Neural crest cell (in vitro differentiated cells): ENCODE measurements at places on chromosomes 7 and 10. TPM values are rescaled to one million over a fixed set of nuclear protein-coding genes. Genes with fewer than 3 reads are reported as not detected.

AOAH gene
- total RNA-seq, result not detected in 2 replicates

OR2A5 gene
- total RNA-seq, result not detected in 2 replicates

EPO gene
- total RNA-seq, result 0.23 and 0.30 TPM in 2 replicates

PROSER2 gene
- 7.5 and 7.7 TPM in 2 replicates for total RNA-seq

OR6B1 gene
- not detected in 2 replicates for total RNA-seq

TUBAL3 gene
- not detected in 2 replicates for total RNA-seq

AOC1 gene
- not detected in 2 replicates for total RNA-seq

DNA sequence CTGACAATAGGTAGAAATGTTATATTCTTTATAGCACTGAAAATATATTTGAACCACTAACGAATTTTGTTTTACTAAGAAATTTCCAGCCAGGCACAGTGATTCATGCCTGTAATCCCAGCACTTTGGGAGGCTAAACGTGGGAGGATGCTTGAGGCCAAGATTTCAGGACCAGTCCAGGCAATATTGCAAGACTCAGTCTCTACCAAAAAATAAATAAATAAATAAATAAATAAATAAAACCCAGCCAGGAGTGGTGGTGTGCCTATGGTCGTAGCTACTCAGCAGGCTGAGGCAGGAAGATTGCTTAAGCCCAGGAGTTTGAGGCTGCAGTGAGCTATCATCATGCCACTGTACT, 39.8 kb downstream of the PIP4K2A start:
- H3K4me3 ChIP-seq, result no peak overlapping the region
- no peak for DNase-seq
- peaks cover 41% of the 10 kb centered on the region for H3K4me1 ChIP-seq

GRCh38 chr10:111319866-111320265, 243.0 kb downstream of the ADRA2A start:
- no peaks in the 10 kb centered on the region for H3K36me3 ChIP-seq
- no peak overlapping the region for H3K4me3 ChIP-seq
- no peak for DNase-seq
- peaks cover 12% of the 10 kb centered on the region for H3K4me1 ChIP-seq
- H3K27me3 ChIP-seq, result peaks cover 16% of the 10 kb centered on the region

DNA sequence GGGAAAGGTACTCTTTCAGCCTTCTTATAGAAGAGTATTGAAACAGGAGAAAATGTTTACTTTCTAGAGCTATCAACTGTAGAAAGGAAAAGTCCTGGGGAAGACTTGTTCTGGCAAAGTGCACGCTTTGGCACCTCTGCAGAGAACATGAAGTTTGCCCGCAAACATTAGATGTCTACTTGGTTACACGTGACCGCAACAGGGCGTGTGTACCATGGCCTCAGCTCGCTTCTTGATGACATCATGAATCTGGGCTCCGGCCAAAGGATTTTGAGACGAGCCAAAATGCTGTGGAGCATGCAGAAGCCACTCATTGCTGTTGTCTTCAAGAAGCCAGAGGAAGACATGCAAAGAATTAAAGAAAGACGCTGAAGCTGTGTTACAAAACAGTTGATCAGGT, 8.6 kb upstream of the TAS2R60 start:
- DNase-seq, result no peak
- no peak overlapping the region for H3K27ac ChIP-seq
- no peaks in the 10 kb centered on the region for H3K36me3 ChIP-seq

DNA sequence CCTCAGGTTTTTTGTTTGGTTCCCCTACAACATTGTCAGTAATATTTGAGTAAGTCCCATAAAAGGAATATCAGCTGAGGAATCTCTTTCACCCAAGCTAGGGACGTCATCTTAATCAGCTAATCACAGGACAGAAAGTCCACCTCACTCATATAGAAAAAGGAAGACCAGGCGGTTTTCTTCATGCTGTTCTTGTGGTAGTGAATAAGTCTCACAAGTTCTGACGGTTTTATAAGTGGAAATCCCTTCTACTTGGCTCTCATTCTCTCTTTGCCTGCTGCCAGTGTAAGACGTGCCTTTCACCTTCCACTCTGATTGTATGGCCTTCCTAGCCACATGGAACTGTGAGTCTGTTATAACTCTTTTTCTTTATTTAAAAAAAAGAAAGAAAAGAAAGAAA, 308.1 kb upstream of the PFKP start:
- no peak for DNase-seq
- no peaks in the 10 kb centered on the region for H3K36me3 ChIP-seq

DNA sequence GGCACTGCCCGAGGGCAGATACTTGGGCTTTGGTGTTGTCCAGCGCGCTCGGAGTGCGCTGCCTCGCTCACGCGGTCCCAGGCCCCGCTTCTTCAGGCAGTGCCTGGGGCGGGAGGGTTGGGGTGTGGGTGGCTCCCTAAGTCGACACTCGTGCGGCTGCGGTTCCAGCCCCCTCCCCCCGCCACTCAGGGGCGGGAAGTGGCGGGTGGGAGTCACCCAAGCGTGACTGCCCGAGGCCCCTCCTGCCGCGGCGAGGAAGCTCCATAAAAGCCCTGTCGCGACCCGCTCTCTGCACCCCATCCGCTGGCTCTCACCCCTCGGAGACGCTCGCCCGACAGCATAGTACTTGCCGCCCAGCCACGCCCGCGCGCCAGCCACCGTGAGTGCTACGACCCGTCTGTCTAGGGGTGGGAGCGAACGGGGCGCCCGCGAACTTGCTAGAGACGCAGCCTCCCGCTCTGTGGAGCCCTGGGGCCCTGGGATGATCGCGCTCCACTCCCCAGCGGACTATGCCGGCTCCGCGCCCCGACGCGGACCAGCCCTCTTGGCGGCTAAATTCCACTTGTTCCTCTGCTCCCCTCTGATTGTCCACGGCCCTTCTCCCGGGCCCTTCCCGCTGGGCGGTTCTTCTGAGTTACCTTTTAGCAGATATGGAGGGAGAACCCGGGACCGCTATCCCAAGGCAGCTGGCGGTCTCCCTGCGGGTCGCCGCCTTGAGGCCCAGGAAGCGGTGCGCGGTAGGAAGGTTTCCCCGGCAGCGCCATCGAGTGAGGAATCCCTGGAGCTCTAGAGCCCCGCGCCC, at the start of gene NPY:
Gene NPY, plus strand, starts transcription at position 294 of the 802 bp plus-strand sequence. CDS start 1,051 bp downstream, outside the sequence.
- peak; percentile 2 for DNase-seq
- H3K27me3 ChIP-seq, result peaks cover 48% of the 10 kb centered on the region
- no peaks in the 10 kb centered on the region for H3K36me3 ChIP-seq
- H3K4me3 ChIP-seq, result peak within 1 kb of the TSS; percentile 72
- no peaks in the 10 kb centered on the region for H3K4me1 ChIP-seq

GRCh38 chr10:114482480-114483304, 78.4 kb upstream of the AFAP1L2 start:
- peaks cover 25% of the 10 kb centered on the region for H3K4me1 ChIP-seq
- peaks cover 17% of the 10 kb centered on the region for H3K36me3 ChIP-seq
- H3K27ac ChIP-seq, result no peak overlapping the region
- no peak for DNase-seq

- peak overlapping the region; percentile 93 for H3K4me3 ChIP-seq
- H3K27me3 ChIP-seq, result peaks cover 6% of the 10 kb centered on the region
- H3K27ac ChIP-seq, result no peak overlapping the region
- peaks cover 14% of the 10 kb centered on the region for H3K4me1 ChIP-seq
- DNase-seq, result no peak
Measured at GRCh38 chr10:122981066-122981464, 864 bp downstream of the PSTK start.

DNA sequence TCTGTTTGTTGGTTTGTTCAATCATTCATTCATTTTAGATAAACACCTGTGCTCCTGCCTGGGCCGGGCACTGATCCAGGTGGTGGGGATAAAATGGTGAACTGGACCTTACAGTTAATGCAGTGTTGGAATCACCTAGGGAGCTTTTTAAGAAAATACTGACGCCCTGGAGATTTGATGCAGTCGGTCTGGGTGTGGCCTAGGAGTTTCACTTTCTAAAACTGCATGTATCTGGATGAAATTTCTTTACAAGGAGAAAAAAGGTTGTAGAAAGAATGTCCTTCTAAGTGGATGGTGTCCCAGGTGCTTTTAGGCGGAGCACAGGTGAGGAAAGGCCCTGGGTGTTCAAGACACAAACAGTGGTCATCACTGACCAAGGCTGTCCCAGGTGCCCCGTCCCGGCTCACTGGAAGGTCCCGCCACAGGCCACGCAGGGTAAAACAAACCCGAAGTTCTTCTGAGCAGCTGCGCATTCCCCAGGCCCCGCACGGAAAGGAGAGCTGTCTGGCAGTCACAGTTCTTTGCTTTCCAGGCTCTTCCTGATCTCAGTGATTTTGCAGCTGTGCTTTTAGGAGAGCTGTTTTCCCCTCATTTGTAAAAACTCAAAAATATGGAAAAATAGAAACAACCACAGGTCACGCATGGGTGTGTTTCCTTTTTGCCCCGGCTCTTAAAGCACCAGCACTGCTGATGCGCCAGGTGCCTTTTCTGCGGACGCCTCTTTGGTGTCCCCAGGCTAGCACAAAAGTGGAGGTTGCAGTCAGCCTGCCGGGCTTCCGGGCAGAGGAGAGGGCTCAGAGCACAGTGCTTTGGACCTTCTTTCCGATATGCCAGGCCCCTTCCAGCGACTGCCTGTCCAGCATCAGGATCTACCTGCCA, 161.9 kb downstream of the GRK5 start:
- peak overlapping the region; percentile 17 for H3K27ac ChIP-seq
- H3K4me1 ChIP-seq, result peaks cover 32% of the 10 kb centered on the region
- no peak for DNase-seq
- H3K4me3 ChIP-seq, result no peak overlapping the region

GRCh38 chr10:92483539-92483938, 90.4 kb downstream of the IDE start:
- H3K4me1 ChIP-seq, result no peaks in the 10 kb centered on the region
- H3K27ac ChIP-seq, result peak overlapping the region; percentile 84
- no peak for DNase-seq
- no peak overlapping the region for H3K4me3 ChIP-seq
- H3K36me3 ChIP-seq, result peaks cover 17% of the 10 kb centered on the region

DNA sequence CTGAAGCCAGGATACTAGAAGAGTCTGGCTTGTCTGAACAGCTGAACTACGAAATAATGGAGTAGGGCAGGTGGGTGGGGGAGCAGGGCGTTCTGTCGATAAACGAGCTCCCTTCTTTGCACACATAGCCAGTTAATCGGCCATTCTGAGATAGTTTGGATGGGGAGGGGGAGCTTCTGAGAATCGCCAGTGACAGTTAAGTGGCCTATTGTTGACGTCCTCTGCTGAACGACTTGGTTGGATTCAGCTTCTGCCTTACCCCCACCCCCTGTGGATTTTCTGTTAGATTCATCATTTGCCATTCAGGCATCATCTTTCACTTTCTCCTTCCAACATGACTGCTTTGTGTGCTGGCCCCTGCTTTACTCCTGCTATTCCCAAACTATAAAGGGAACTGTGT, 520 bp downstream of the CPA5 start:
- H3K27ac ChIP-seq, result peak overlapping the region; percentile 53
- peaks cover 35% of the 10 kb centered on the region for H3K4me1 ChIP-seq
- no peak for DNase-seq
- H3K36me3 ChIP-seq, result no peaks in the 10 kb centered on the region

DNA sequence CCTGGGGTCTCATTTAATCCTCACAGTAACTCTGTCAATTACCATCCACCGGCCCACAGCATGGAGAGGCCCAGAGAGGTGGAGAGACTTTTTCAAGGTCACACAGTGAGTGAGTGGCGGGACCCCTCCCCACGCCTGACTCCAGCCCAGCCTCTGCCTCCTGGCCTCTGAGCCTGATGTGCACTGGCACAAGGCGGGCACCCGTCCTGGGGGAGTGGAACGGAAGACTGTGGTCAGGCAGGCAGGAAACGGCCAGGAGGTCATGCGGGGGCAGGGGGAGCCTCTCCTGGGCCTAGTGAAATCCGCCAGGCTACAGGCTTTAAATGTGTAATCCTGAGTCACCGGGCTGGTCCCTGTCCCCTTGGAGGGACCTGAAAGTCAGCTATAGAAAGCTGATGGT, 32.2 kb downstream of the ZCCHC24 start:
- no peaks in the 10 kb centered on the region for H3K36me3 ChIP-seq
- peaks cover 32% of the 10 kb centered on the region for H3K4me1 ChIP-seq
- no peak overlapping the region for H3K4me3 ChIP-seq
- DNase-seq, result no peak
- no peaks in the 10 kb centered on the region for H3K27me3 ChIP-seq

- H3K27ac ChIP-seq, result no peak overlapping the region
- no peaks in the 10 kb centered on the region for H3K36me3 ChIP-seq
- no peak for DNase-seq
- H3K4me3 ChIP-seq, result no peak overlapping the region
Measured at GRCh38 chr10:124138195-124138882, 44.9 kb upstream of the CHST15 start.

DNA sequence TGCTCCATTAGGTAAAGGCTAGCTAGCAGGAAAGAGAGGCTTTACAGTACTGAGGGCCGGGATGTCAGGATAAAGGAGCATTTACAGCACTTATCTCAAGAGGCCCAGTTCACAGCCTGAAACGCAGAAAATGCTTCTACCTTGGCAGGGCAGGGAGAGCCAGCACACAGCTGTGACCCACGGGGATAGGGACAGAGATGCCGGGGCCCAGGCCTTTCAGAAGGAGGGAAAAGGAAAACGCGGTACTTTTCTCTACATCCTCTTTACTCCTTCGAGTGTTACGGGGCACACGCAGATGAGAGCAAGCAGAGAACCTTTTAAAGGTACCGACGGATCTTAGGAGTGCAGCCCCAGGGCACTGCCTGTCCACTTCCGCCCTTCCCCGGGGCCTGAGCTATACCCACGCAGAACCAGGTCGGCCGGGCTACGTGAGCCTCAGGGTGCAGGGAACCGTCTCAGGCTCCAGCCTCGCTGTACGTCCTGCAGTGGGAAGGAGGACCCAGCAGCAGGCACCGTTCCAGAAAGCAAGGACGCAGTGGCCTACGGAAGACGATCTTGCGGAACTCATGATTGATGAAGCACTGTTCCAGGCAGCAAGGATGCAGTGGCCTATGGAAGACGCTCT, 232.3 kb downstream of the ELFN1 start:
- no peak for DNase-seq
- no peak overlapping the region for H3K4me3 ChIP-seq
- H3K27me3 ChIP-seq, result no peaks in the 10 kb centered on the region
- H3K36me3 ChIP-seq, result no peaks in the 10 kb centered on the region
- H3K4me1 ChIP-seq, result no peaks in the 10 kb centered on the region

- H3K4me1 ChIP-seq, result peaks cover 60% of the 10 kb centered on the region
- no peaks in the 10 kb centered on the region for H3K27me3 ChIP-seq
- DNase-seq, result no peak
Measured at GRCh38 chr10:79084972-79085597, 16.3 kb downstream of the ZMIZ1 start.

DNA sequence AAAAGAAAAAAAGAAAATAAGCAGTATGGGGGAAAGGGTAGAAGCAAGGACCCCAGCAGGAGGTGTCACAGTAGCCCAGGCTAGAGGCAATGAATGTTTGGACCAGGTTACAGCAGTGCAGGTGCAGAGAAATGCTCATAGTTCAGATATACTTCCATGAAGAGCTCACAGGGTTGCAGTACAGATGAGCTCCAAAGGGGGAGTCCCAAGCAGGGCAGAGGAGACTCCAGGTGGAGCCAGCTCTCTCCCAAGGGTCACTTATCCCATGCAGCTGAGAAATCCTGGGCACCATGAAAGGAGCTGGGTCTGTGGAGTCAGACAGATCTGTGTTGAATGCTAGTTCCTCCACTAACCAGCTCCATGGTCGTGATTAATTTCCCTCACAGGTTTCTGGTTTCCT, 174.9 kb downstream of the C7orf25 start:
- no peaks in the 10 kb centered on the region for H3K27me3 ChIP-seq
- H3K27ac ChIP-seq, result no peak overlapping the region
- peaks cover 2% of the 10 kb centered on the region for H3K36me3 ChIP-seq
- no peak for DNase-seq
- H3K4me1 ChIP-seq, result peaks cover 7% of the 10 kb centered on the region
